ENCODE measurements at places on chromosomes 4 and X. TPM values are rescaled to one million over a fixed set of nuclear protein-coding genes. Genes with fewer than 3 reads are reported as not detected.

The FRAS1 gene
- total RNA-seq, result not detected

The ZCCHC12 gene
- not detected for total RNA-seq

The UGT2B7 gene
- not detected for total RNA-seq

The CFI gene
- total RNA-seq, result not detected

The CCDC110 gene
- total RNA-seq, result not detected

The MORF4L2 gene
- total RNA-seq, result 134 TPM

The FLNA gene
- 1,571 TPM for total RNA-seq

The SOWAHD gene
- total RNA-seq, result 1.9 TPM

The PAGE2B gene
- total RNA-seq, result 1.0 TPM

The ANXA10 gene
- not detected for total RNA-seq

The TIGD4 gene
- total RNA-seq, result 0.13 TPM

The PFKFB1 gene
- total RNA-seq, result 0.60 TPM

The JADE3 gene
- total RNA-seq, result 1.5 TPM

The TMSB15A gene
- not detected for total RNA-seq

The SYP gene
- 1.1 TPM for total RNA-seq

The FHIP1A gene
- 0.18 TPM for total RNA-seq

The ETDA gene
- not detected for total RNA-seq

The MAGEA2B gene
- not detected for total RNA-seq

The EDA gene
- 5.4 TPM for total RNA-seq

The BMPR1B gene
- total RNA-seq, result not detected

The STS gene
- 1.3 TPM for total RNA-seq

The ZNF275 gene
- 16.6 TPM for total RNA-seq

The NXF2B gene
- not detected for total RNA-seq

The HERC5 gene
- 92.5 TPM for total RNA-seq

The SULT1B1 gene
- total RNA-seq, result 3.9 TPM

The CDKL2 gene
- 1.4 TPM for total RNA-seq

The PSAPL1 gene
- total RNA-seq, result not detected

The PLP1 gene
- total RNA-seq, result not detected

The MAGEE1 gene
- 2.8 TPM for total RNA-seq

The ATP11C gene
- total RNA-seq, result 11.3 TPM

The S100G gene
- not detected for total RNA-seq

The GPR119 gene
- total RNA-seq, result not detected

The PDCL2 gene
- total RNA-seq, result not detected
